NCI-H1105 treated with DMSO at 0.1 percent for 48 hours (cell line): ENCODE measurements at places on chromosomes 12 and 14.
A peak's percentile ranks its signal among the peaks of the same experiment; 100 is the strongest.

GRCh38 chr14:22872033-22872832 is 693 bp downstream of the LRP10 start:
- DNase-seq = peak; percentile 67

GRCh38 chr14:101755591-101756324 is 5.8 kb upstream of the PPP2R5C start:
- no peak for DNase-seq

DNA sequence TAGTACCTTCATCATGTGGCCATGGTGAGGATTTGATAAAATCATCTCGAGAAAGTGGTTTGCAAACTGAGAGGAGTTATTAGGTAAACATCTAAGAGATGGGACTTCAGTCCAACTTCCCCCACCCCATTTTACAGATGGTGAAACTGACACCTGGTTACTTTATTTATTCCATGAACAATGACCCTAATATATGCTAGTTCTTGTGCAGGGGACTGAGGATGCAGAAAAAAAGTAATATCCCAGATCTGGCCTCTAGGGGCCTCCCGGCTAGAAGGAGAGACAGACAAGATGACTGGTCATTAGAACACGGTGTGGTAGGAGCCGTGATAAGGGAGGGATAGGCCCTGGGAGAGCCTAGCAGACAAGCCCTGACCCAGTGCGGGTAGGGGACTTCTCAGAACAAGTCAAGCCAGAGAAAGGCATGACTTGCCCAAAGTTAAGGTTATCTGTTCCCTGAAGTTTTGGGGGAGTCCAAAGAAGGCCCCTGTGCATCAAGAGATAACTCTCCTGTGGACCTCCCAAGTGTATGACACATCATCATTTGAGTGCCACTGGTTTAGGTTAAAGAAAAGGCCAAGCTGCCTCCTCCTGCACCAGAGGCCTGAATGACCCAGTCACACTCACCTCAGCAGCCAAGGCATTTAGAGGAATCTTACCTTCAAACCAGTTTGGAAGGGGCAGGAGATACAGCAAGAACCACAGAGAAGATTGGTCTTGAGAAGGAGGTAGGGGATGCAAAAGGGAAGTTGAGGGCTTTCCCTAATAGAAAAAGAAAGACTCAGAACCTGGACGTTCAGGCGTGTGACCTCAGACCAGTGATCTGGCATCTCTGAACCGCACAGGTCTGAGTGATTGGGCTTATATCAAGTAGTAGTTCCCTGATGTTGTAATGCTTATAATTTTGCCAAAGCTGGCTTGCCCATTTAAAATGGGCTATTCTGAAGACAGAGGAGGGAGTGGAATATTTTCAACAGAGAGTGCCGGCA is 1.6 kb downstream of the CMKLR1 start:
- no peak for DNase-seq

DNA sequence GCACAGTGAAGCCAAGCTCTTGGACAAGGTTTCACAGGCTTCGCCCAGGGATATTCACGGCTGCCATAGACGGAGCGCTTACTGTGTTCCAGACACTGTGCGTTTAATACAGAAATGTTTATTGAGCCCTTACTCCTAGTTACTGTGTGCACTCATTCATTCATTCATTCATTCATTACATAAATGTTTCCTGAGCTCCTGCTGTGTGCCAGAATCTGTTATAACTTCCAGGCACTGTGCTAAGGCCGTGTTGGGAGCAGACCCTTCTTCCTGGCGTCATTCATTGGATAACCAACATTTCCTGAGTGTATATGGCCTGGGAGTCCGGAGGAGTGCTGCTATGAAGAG is 760 bp upstream of the MED13L start:
- no peak for DNase-seq
